ENCODE measurements at places on chromosomes 1 and 21.

- DNase-seq = no peak
Observed at GRCh38 chr1:92884195-92884594, 52.4 kb downstream of the RPL5 start.

- DNase-seq = no peak
Observed at GRCh38 chr1:200107004-200107470, 79.5 kb downstream of the NR5A2 start.

DNA sequence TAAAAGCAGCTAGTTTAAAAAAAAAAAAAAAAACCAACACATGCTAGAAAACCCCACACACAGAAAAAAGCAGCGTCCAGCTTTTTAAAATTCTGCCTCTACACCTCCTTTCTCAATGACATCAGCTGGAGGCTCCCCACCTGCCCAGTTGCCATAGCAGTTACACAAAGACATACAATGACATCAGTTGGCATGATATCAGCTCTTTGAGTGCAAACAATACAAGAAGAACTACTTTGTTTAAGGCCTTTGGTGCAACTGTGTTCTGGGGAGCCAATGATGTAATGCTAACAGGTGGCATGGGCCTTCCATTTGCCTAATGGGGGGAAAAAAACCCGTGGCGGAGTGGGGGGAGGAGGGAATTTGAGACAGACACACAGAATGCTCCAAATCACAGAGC, 32.9 kb downstream of the DUSP10 start:
- no peak for DNase-seq

DNA sequence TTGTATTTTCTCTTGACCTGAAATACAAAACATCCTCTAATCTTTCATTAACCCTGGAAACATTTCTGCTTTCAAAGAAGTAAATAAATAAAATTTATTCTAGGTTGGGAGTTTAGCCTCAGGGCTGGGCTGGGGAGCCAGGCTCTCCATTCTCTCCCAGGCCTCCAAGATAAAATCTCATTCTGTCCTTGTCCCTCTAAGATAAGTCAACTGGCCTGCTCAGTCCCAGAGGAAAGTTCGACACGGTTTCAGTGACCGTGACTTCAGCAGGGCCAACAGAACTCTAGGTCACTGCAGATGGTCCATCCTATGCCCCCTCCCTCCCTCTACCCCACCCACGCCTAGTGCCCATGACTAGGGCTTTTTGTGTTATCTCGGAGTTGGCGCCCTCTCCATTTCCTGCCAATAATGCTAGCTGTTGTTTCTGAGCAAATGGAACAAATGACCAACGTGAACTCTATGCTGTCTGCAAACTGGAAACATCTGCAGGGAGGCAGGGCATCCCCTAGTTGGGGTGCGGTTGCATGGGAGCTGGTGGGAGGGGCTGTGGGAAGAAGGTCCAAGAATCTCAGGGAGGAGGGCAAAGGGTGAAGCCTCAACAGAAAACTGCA, 10.1 kb upstream of the ADORA3 start:
- DNase-seq = no peak

DNA sequence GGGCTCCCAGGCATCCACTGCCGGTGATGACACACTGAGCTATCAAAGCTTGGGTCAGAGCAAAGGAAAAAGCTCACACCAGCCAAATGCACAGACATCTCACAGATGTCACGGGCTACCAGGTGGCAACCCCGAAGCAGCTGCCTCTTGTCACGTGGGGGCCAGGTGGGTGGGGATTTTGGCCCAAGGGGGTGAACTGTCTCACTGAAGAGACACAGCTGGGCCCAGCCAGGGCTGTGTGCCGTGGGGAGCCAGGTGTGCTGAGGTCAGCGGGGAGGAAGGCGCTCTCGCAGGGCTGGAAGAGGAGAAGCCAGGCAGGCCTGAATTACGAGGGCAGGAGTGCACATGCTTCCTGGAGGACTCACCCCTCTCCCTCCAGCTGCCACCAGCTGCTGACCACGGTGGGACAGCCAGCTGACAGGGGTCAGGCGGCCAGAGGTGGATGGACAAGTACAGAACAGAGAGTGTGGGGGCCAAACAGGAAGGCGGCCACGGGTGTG, 32.4 kb downstream of the KCNN3 start:
- no peak for DNase-seq

DNA sequence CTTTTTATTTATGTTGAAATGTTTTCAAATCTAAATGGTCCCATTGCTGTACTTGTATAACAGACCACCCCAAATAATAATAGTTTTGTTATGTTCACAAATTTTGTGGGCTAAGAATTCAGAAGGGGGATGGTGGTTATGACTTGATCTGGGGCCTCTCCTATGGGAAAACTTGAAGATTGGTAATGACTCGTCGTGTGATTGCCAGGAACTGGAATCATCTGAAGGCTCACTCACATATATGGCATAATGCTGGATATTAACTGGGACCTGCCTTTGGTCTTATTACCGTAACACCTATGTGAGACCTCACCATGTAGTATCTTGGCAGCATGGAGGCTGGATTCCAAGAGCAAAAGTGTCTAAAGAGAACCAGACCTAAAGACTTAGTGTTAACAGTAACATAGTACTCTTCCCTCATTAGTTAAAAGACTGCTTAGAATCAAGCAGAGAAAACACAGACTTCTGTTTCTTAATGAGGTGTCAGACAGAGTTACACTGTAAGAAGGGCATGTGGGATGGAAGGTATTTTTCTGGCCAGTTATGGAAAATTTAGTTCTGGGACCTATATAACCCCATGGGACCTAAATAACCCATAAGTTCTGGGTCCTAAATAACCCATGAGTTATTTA, 11.9 kb downstream of the LYPLAL1 start:
- no peak for DNase-seq

- DNase-seq = no peak
Observed at GRCh38 chr1:196070940-196071339, 537.3 kb downstream of the KCNT2 start.

GRCh38 chr1:199172171-199173124, 533.6 kb downstream of the PTPRC start:
- DNase-seq = no peak

- no peak for DNase-seq
Observed at GRCh38 chr1:17377325-17377953, 5.4 kb downstream of the PADI6 start.

- no peak for DNase-seq
Observed at GRCh38 chr1:214351551-214352277, 70.8 kb downstream of the SMYD2 start.

DNA sequence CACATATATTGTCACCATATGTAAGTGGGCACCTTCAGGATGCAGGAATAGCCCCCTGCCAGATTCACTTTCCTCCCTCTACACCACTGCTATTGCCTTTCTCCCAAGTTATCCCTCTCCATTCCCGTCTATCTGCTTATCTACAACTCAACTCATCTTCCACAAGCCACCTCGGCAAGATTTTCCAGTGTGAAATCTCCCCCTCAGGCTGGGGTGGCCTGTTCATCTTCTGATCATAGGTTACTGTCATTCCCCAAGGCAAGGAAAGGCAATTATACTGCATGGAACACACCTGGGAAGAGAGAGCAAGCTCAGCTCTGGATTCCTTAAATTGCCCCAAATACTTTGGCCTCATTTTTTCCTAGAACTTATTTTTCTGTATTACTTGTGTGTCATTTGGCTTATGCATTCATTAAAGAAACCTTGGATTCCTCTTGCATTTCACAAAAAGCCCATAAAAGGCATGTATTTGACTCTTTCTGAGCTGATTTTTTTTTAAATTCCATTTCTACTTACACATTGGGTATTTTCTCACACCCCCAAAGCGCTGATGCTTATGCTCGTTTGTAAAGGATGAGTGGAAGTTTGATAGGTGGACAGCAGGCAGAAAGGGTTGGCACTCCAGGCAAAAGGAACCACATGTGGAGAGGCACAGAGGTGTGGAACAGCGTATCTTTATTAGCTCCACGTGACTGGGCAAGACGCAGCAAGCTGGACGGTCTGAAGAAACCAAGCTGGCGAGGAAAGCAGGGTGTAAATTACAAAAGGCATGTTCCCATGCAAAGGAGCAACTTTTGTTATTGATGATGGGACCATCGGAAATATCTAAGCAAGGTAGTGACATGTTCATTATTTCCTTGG, 169.7 kb upstream of the RAB4A start:
- no peak for DNase-seq

DNA sequence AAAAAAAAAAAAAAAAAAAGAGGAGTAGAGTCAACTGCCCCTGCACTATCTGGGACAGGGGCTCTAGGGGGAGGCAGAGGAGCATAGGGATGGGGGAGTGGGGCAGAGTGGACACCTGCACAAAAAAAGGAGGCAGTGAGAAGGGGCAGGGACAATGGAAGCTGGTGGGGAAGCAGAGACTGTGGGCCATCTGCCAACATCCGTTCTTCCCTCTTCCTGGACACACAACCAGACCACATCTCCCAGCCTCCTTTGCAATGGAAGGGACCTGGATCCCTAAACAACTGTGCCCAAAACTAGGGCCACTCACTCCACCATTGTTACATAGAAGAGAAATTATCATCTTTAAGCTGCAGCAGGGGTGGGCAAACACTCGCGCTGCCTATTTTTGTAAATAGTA, 38.4 kb downstream of the NEK2 start:
- no peak for DNase-seq

GRCh38 chr1:154329152-154329521, 3.8 kb downstream of the ATP8B2 start:
- no peak for DNase-seq

GRCh38 chr1:168608796-168609715, 32.7 kb downstream of the XCL1 start:
- no peak for DNase-seq

DNA sequence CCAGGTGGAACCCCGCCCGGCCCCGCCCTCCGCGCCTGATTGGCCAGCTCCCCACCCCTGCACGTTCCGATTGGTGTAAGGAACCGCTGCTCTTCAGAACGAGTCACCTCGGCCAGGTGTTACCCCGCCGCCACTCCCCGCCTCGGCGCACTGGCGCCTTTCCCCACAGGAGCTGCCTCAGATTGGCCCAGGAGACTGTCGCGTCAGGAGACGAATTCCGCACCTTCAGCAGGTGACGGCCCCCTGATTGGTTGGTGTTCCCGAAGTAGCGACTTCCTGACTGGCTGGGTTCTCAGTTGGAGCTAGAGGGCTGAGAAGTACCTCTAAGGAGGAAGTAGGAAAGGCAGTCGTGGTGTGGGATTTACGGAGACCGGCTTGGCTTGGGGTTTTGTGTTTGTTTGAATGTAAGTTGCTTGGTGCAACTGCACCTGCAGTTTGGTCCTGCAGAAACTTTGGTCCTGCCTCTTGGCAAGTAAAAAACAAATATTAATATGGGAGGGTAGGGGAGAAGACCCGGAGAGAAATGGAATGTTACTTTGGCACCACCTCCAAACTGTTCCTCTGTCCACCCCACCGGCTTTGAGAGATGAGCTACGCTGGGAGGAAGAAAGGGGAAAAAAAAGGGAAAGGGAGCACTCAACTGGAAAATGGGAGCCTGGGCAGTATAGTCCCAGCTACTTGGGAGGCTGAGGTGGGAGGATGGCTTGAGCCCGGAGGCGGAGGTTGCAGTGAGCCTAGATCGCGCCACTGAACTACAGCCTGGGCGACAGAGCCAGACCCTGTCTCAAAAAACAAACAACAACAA, 415 bp upstream of the F11R start:
- DNase-seq = peak; percentile 65

DNA sequence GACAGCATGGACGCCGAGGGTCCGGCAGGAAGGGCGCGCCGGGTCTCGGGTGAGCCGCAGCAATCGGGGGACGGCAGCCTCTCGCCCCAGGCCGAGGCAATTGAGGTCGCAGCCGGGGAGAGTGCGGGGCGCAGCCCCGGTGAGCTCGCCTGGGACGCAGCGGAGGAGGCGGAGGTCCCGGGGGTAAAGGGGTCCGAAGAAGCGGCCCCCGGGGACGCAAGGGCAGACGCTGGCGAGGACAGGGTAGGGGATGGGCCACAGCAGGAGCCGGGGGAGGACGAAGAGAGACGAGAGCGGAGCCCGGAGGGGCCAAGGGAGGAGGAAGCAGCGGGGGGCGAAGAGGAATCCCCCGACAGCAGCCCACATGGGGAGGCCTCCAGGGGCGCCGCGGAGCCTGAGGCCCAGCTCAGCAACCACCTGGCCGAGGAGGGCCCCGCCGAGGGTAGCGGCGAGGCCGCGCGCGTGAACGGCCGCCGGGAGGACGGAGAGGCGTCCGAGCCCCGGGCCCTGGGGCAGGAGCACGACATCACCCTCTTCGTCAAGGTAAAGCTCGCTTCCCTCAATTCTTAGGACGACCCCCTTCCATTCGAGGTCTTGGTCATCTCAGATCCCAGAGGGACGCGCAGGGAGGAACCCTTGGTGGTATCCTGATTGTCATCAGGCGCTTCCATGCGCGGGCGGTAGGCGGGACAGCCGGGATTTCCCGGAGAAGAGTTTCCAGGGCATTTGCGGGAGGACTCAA, 1.6 kb downstream of the CLIC6 start:
- no peak for DNase-seq

DNA sequence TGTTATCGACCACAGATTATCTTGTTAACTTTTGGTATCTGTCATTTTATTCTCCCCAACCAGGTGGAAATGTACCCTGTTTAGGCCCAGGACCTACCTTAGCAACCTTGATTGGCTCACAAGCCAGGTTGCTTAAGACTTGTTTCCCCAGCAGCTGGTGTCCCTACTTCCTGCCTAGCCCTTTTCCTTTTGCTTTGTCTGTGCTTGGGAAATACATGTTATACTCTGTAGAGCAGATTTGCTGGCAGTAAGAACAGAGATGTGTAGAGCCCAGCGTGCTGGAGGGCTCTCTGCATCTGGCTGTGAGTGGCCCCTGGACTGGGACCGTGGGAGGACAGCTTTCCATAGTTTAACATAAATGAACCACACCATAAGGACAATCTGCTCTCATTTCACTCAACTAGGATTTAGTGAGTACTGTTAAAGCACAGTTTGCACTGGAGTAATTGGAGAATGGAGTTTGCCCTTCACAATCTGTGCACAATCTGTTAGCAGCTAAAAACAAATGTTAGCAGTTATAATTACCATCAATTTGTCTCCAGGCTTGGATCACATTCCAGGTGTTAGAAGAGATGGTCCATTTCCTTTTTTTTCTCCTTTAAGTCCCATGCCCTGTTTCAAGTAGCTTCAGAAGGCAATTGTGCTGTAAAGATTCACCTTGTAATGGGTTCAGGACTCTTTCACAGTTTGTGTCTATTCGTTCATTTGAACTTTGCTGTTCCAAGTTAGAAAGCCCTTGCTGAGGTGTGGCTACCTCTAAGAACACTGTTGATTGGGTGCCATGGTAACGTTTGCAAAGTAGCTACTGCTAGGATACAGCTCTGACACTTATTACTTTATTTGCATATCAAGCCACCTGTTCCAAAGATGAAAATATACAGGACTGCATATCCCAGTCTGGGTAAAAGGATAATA, at the start of gene APOBEC4:
TSS of gene APOBEC4 (minus strand) at position 770 of the 915 bp plus-strand sequence. CDS start 4,535 bp downstream, outside the sequence.
- no peak for DNase-seq

- no peak for DNase-seq
Observed at GRCh38 chr1:69994241-69994640, 211.1 kb downstream of the LRRC40 start.
